NCI-H446 (cell line): ENCODE measurements at places on chromosomes 2 and 18.

- DNase-seq, result no peak
Observed at GRCh38 chr18:69996417-69996816, 48.7 kb upstream of the CD226 start.

GRCh38 chr18:44539926-44540325 is 140.8 kb upstream of the SETBP1 start:
- DNase-seq, result no peak

GRCh38 chr2:74321737-74322136 is 21.5 kb downstream of the SLC4A5 start:
- DNase-seq, result no peak

DNA sequence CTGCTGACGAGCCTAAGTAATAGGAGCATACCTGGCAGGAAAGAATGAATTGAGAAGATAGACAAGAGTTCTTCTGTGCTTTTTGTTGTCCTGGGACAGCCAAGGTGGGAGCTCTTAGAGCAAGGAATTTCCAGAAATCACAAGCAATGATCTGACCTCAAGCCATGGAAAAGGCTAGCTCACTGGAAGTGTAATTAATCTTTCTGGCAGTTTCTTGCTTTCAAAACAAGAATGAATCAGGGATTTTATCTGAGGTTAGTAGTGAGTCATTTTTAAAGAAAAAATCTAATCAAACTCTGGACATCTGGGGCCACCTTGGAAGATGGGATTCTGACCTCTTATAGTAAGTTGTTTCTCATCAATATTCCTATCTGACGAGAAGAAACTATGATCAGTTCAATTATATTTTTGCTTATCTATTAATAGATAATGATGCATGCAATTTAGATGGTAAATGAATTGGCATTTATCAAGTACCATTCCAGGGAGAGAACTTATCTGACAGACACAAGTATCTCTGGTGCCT is 98.0 kb downstream of the ADCYAP1 start:
- DNase-seq, result no peak

GRCh38 chr18:22363867-22364463 is 53.8 kb downstream of the CTAGE1 start:
- no peak for DNase-seq

DNA sequence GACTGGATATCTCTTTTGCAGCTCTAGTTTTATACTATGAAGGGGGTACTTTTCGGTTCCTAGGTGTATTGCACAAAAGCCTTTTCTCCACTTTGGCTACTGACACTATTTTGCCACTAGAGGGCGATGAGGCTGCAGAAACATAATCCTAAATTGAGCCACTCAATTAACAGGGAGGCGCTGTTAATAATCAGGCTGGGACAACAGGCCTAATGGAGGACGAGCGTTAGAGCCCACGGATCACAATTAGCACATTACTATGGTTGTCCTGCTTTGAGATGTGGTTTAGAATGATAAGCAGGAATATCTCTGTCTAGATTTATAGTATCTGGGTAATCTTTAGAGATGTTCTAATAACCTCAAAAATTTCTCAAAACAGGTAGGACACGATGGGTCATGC is 62.2 kb upstream of the PMAIP1 start:
- peak; percentile 81 for DNase-seq

- DNase-seq, result no peak
Observed at GRCh38 chr2:204312105-204312504, 233.2 kb upstream of the PARD3B start.

DNA sequence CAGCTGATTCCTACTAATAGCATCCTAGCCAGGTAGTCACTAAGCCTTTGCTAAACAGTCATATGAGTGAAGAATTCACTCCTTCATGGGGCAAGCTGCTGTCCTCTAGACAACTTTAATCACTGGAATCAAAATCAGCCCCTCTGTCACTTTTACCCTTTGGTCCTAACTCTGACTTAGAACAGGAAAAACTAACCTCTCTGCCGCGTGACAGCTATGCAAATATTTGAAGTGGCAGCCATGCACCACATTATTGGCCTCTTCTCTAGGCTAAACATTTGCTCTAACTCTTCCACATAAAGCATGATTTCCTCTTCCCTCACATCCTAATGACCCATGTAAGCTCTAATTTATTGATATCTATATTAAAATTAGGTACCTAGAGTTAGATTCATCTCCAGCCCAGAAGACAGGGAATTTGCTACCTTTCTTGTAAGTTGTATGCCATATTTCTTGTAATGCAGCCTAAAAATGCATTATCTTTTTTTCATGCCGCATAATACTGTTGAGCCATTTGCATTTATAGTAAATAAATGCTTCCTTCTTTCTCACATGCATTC is 12.8 kb upstream of the ONECUT2 start:
- DNase-seq, result no peak

- peak; percentile 13 for DNase-seq
Observed at GRCh38 chr2:236343400-236344161, 79.4 kb upstream of the ASB18 start.

GRCh38 chr18:60099709-60100108 is 199.9 kb downstream of the PMAIP1 start:
- no peak for DNase-seq

DNA sequence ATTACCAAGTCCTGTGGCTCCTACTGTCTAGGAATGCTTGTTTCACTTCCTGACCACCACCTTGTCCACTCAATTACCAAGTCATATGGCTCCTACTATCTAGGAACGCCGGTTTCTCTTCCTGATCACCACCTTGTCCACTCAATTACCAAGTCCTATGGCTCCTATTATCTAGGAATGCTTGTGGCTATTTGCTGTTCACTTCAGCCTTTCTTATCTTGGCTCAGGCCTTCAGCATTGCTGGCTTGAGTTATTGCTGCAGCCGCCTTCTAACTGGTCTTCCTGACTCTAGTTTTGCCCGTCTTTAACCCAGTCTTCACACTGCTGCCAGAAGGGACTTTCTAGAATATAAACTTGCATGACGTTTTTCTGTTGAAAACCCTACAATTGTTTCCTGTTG is 82.5 kb upstream of the GAREM1 start:
- DNase-seq, result no peak

DNA sequence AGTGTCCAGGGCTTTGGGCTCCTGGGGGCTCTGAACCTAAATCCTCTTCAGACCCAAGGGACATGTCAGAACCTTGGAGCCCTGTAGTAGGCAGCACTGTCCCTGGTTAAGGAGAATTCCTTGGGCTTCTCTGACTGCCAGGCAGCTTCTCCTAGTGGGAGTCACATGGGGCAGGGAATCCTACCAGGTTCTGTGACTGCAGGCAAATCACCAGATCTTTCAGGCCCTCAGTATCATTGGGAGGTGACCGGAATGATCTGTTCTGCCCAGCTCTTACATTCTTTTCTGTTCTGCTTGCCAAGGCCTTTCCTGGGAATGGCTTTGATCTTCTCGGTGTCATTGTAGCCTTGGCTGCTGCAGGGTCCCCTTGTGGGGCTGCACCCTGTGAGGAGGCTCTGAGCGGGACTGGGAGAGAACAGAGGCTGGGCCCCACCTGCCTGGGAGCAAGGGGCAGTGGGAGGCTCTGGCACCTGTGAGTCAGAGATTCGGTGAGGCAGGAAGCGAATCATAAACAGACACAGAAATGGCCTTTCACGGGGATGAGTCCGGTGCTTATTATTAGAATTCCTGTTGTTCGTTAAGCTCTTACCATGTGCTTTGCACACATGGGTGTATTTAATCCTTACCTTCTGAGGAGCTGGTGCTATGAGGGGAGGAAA is 14.1 kb downstream of the CEP68 start:
- no peak for DNase-seq

DNA sequence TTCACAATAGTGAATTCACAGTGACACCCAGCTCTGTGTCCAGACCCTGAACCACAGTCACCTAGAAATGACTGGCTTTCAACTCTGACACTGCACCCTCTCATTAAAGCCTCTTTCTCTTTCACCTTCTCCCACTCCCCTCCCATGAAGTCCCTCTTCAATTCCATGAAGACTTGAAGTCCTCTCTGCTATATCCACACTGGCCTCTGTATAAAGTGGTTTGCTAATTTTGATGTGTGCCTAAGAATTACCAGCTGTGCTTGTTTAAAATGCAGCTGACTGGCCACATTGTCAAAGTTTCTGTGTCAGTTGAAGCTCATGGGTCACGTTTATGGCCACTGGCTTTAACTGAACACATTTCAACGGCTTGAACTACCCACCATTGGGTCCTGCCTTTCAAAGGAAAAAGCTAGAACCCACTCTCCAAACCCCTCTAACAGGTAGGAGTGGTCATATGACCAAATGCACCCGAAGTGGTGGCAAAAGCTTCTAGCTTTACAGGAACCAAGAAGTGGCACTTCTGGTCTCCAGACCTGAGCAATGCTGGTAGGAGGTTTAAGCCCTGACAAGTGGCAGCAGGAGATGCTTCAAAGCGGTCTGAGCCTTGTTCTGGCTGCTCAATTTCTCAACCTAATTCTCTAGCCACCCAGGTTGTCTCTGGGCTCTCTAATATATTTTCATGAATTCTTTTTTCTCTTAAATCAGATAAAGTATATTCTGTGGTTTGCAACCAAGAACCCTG is 34.2 kb downstream of the B4GALT6 start:
- DNase-seq, result no peak

DNA sequence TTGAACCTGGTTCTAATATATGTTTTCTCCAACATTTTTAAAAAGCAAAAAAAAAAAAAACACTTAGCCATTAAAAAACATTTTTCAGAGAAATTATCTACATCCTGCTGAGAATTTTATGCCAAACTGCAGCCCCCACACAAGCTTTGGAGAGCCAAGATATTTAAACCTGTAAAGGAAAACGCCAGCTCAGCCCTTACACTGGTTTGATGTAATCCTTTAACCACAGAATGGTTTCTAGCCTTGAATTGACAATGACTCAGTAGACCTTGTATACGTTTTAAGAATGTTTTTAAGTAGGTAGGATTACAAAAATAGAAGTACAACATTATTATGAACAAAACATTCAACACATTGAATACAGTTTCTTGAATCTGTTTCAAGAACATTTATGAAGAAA is 113.6 kb downstream of the BABAM2 start:
- DNase-seq, result no peak

DNA sequence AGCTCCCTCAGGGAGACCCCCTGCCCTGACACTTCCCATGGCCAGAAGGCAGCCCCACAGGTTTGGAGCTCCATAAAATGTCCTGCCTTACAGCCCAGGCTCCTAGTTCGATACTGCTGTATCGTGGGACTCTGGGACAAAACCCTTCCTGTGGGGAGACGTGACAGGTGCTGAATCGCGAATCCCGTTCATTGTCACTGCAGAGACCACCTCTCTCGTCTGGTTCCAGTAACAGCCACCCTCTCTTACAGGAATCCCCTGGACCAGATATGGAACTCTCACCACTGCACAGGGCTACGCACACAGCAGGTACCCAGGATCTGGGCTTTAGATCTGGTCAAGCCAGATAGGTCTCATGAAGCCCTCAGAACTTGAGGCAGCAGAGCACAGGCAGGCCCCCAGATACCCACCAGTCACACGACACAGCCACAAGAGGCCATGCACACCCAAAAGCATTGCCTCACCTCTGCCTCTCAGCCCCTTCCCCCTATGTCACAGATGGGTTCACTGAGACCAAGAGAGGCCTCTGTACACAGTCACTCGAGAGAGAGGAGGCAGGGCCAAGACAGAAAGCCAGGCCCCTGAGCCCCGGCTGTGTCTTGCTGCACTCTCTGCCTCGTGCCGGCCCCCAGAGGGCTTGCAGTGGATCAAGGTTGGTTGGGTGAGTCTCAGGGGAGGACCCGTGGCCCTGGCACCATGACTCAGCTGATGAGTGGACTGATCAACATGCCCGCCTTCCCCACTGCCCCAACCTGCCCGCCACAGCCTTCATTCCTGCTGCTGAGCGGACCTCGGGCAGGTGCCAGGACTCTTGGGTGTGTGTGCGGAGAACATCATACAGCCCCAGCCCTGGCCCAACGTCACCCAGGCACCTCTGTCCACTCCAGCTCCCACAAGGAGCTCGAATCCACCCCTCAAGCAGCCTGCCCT is 7.6 kb downstream of the SDC1 start:
- DNase-seq, result no peak

GRCh38 chr2:238406221-238406997 is 20.3 kb upstream of the ASB1 start:
- no peak for DNase-seq

GRCh38 chr2:42917425-42917927 is 125.1 kb upstream of the HAAO start:
- no peak for DNase-seq

- DNase-seq, result no peak
Observed at GRCh38 chr2:30763151-30763660, 44.0 kb downstream of the CAPN13 start.

GRCh38 chr18:68178921-68179320 is 536.0 kb downstream of the TMX3 start:
- DNase-seq, result no peak

GRCh38 chr2:54983345-54984220 is 66.7 kb downstream of the RTN4 start:
- DNase-seq, result no peak

DNA sequence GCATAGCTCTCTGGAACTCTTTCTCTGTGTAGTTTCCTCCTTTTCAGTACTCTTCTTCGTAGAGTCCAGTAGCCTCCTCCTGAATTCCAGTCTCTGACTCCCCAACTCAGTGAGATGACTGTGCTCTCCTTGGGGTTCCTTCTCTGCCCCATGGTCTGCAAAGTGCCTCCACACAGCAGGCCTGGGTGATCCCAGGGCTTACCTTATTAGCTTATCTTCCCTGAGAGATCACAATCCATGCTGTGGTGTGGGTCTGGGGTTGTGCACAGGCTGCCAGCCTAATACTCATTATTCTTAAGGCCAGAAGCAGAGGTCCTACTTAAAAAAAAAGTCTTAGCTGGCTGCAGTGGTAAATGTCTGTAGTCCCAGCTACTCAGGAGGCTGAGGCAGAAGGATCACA is 4.6 kb upstream of the GPR39 start:
- no peak for DNase-seq

DNA sequence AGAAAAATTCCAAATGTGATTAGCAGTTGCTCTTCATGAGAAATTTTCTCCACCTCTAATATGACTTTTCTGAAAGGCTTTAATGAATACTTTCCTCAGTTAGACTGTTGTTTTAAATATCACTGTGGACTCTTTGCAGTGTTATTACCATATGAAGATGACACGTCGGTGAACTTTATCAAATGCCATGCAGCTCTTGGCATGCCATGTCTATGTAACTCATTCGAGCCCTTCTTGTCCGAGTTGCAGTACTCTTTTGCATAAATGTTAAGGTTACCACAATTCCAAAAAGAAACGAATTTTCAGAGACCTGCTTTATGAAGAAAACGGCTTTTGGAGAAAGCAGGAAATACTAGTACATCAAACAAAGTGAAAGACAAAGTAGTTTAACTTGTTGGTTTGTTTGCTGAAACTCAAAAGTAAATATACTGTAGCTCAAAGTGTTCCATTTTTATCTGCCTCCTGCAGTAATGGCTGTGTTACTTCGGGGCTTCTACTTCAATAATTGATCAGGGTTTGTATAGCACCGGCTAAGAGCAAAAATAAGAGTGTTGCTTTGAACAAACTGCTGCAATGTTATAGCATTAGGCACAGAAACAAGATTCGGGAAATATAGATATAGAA is 204.1 kb downstream of the ARHGAP15 start:
- DNase-seq, result no peak

DNA sequence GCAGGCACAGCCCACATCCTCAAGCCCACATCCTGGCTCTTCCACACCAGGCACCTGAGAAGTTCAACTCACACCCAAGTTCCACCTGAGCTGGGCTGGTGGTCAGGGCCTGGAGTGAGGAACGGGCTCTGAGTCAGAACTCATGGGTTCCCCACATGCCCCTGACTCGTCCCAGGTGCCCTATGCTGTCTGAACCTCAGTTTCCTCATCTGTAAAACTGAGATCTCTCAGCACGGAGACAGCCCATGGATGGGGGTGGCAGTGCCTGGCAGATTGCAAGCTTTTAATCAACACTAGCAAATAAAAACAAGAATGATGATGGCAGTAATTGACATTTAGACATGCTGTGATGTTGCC is 307.8 kb downstream of the NDUFA10 start:
- no peak for DNase-seq
